ENCODE measurements at places on chromosomes 3 and 15.

GRCh38 chr15:74441248-74441941, 7.6 kb upstream of the SEMA7A start:
- DNase-seq, result no peak

DNA sequence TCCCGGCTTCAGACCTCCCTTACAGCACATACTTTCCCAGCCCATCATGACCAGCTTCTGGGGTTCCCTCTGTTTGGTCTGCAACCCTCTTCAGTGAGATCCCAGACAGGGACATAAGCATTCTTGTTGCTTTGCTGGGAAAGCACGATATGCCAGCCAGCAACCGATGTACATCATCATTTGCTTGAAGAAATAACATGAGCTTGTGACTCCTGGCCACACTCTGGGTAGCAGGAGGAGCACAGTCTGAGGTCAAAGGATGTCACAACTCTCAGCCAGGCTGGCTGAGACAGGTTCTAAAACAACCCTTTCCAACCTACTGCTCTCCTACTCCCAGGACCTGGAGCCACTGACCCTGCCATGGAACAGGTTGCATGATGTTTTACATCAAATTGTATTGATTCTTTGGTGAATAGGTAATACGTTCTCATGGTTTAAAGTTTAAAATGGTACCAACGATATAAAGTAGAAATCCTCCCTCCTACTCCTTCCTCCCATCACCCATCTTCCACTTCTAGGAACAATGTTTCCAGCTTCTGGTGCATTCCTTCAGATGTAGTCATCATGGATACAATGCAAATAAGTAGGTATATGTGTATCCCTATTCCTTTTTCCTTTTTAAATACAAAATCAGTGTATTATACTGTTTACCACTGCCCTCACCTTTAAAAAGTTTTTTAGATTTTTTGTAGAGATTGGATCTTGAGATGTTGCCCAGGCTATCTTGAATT, 190.3 kb downstream of the OPA1 start:
- no peak for DNase-seq

DNA sequence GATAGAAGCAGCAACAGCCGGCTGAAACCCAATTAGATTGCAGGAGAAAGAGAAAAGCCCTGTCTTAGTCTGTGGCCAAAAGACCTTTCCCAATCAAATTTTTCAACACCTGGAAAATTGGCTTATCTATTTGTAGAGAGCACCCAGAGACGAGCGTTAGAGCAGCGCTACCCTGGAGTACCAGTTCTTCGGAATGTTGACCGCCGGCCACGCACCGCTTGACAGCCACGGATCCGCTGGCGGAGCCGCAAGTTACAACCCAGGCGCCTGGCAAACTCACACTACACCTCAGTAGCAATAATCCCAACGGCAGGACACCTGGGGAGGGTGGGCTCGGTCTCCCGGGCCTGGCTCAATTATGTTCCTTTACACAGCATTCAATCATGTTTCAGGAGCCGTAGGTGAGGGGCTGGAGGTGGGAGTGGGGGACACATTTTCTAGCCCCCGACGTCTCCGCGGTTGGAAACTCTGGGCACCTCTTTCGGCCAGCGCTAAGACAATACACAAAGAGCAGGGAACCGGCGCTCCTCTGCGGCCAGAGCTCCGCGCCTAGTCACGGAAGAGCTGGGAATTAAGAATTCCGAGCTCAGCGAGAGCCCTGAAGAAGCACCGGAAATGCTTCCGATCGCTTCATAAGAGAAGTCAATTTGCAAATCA, 1.2 kb downstream of the MB21D2 start:
- no peak for DNase-seq

GRCh38 chr15:68204776-68205557, at the start of gene CALML4:
CALML4 (minus strand) TSS chr15:68205332; CDS start chr15:68205247, 85 bp downstream.
- DNase-seq, result no peak

DNA sequence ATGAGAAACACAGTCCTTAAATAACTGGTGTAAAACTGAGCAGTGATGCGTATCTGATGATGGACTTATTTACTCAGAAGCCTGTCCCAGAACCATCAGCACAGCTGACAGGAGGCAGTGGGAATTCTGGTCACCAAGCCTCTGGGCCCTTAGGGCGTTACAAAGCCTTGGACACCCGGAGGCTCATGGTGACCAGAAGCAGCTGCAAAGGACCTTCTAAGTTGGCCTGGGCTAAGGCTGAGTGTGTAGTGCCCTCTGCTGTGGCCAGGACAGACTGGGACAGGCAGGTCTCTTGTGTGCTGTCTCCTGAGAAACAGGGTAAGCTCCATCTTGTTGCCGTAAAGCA, 168.9 kb downstream of the ATP10A start:
- no peak for DNase-seq

DNA sequence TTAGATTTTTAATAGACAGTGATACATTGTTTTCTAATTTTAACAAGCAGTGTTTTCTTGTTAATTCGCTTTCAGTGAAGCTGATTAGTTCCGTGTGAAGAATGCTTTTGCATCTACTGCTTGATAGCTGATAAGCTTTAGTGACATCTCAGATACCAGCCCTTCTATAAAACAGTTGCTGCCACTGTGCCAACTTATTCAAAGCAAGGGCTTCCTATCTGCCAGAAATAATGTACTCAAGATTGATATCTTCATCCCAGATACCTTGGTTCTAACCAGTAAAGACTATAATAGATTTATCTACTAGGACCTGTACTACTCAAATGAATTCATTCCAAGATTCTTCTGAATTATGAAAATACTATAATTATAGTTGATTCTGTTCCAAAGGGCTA, 30.4 kb downstream of the RARB start:
- DNase-seq, result no peak

- no peak for DNase-seq
These were observed 35.6 kb downstream of the NSUN3 start for GRCh38 chr3:94098452-94098851.

DNA sequence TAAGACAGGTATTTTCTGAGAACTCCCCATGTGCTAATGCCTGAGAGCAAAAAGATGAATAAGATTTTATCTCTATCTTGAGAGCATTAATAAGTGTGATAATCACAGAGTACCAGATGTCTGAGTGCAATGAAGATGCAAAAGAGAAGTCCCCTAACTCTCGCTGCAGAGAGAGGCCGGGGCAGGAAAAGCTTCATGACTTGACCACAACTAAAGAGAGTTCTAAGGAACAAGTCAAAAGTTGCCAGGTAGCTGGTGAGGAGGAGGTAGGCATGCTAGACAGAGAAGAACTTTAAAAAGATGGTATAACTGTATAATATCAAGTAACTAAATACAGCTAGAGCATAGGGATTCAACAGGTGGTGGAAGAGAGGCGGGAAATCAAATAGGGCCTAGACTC, 28.8 kb downstream of the MTMR10 start:
- DNase-seq, result no peak

- DNase-seq, result no peak
These were observed 180.6 kb downstream of the CHL1 start for GRCh38 chr3:377158-377561.

GRCh38 chr3:38219609-38220197, 45.9 kb upstream of the SLC22A13 start:
- no peak for DNase-seq

- DNase-seq, result no peak
These were observed 47.4 kb downstream of the CHCHD4 start for GRCh38 chr3:14077310-14077709.

- DNase-seq, result no peak
These were observed 20.7 kb downstream of the KLF13 start for GRCh38 chr15:31347067-31347975.
